ENCODE measurements at places on chromosomes 6 and 20. TPM values are rescaled to one million over a fixed set of nuclear protein-coding genes. Genes with fewer than 3 reads are reported as not detected.
A peak's percentile ranks its signal among the peaks of the same experiment; 100 is the strongest.

- no peak for DNase-seq
Observed at GRCh38 chr6:106184629-106185028, 98.5 kb downstream of the PRDM1 start.

- DNase-seq = no peak
Observed at GRCh38 chr20:8153281-8153908, 21.3 kb downstream of the PLCB1 start.

DNA sequence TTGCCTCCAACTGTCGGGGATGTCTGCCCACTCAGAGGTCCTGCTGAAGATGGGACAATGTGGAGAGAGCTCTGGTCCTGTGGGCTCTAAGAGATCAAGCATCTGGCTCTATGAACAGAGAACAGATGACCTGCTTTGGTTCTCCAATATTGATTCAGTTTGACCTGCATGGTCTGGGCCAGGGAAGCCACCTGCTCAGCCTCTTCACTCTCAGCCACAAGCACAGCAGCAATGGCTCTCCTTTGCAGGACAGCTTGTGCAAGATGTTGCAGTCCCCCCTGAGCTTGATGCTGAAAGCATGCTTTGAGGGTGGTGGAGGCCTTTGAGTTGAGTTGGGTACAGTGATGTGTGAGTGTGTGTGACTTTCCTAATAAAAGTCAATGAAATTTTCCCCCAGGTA lies 18.6 kb upstream of the MCM3 start:
- no peak for DNase-seq

DNA sequence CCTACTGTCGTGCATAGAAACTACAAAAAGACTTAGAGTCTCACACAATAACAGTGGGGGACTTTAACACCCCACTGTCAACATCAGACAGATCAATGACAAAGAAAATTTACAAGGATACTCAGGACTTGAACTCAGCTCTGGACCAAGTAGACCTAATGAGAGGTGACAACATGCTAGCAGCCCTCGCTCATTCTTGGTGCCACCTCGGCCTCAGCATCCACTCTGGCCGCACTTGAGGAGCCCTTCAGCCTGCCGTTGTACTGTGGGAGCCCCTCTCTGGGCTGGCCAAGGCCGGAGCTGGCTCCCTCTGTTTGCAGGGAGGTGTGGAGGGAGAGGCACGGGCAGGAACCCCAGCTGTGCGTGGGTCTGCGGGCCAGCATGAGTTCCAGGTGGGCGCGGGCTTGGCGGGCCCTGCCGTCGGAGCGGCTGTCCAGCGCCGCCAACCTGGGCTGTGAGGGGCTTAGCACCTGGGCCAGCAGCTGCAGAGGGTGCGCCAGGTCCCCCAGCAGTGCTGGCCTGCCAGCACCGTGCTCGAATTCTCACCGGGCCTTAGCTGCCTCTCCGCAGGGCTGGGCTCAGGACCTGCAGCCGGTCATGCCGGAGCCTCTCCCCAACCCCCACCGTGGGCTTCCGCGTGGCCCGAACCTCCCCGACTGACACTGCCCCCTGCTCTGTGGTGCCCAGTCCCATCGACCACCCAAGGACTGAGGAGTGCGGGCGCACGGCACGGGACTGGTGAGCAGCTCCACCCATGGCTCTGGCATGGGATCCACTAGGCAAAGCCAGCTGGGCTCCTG lies 205.6 kb downstream of the FRK start:
- DNase-seq = no peak

GRCh38 chr6:26445934-26446667 lies 5.8 kb downstream of the BTN3A3 start:
- DNase-seq = no peak

DNA sequence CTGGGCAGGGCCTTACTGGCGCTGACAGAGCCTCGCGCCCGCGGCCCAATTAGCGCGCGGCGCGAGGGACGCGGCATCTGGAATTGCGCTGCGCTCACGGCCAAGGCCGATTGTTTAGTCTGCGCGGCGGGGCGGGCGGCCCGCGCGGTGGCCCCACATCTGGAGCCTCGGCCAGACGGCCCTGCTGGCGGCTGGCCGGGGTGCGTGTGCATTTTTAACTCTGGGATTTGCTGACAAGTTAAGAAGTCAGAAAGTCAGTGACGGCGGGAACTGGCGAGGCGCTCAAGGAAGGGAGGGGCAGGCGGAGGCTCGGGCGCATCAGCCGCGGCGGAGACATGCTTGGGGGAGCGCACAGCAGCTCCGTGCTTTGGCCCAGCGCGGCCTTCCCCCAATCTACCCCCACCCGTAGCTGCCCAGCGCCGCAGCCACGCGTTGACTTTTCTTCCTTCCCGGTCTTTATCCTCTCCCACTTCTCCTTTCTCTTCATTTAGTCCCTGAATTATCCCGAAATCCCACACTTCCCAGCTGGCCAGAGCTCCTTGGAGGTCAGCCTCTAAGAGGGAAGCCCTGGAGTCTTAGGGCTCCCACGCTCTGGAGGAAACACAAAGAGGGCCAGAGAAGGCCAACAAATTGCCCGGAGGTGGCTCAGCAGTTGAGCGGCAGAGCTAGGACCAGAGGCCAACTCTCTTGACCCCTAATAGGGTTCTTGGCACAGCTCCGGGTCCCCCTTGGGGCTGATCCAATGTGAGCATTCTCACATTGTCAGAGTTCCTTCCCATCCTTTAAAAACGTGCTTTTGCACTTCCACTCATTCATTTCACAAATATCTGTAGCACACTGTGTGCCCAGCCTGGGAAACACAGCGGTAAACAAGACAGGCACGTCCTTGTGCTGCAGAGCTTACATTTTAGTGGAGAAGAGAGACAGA lies 40.8 kb upstream of the FOXP4 start:
- peak; percentile 27 for DNase-seq

DNA sequence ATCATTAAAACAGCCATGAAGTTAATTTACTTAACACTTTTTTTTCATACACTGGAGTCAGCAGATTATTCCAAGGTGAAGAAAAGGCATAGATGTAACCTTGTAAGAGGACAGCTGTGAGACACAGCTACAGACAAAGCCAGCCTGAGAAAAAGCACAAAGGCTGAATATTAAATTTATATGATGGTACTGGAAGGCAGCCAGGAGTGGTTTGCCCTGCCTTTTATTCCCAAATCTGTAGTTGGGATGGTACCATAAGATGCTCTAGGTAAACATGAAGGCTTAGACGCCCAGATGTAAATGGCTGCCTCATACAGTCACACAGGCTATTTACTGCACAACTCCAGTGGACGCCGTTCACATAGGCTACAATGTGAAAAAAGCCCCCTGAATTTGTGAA lies 42.1 kb upstream of the LOC128125822 start:
- DNase-seq = no peak

GRCh38 chr6:30616811-30617564 lies at the start of gene PPP1R10:
PPP1R10 (minus strand) TSS chr6:30617243; CDS start chr6:30609944, 7,299 bp downstream.
- DNase-seq = peak; percentile 96

GRCh38 chr20:24206995-24207394 lies 218.4 kb upstream of the GGTLC1 start:
- DNase-seq = no peak

DNA sequence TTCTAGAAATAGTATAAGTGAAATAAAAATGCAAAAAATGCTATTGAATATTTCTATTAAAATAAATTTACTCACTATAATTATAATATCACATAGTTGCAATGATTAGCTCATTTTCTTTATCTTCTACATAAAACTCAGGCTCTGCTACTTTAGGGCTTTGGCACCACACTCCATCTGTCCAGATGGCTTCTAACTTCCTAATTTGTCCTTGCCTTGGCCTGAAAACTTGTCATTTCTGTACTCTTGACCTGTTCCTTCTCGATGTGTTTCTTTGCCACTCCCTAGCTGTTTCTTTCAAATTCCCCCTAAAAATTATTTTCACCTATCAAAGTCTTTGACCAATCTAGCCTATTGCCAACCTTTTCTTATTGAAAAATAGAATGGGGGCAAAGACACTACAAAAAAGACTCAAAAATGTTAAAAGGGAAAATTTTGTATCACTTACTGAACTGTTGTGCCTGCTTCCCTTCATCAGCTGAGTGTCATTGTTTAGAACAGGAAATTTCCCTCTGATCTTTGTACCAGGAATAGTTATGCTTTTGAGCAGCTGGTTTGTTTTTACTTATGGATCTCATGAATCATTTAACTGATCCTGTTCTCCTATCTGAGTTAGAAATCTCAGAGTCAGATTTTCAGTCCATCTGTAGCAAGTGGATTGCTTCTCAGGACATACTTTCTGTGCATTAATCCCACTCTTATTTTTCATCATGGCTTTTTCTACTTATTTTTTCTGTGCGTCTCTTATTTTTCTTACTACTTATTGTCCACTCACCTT lies 279.2 kb upstream of the CNR1 start:
- no peak for DNase-seq

DNA sequence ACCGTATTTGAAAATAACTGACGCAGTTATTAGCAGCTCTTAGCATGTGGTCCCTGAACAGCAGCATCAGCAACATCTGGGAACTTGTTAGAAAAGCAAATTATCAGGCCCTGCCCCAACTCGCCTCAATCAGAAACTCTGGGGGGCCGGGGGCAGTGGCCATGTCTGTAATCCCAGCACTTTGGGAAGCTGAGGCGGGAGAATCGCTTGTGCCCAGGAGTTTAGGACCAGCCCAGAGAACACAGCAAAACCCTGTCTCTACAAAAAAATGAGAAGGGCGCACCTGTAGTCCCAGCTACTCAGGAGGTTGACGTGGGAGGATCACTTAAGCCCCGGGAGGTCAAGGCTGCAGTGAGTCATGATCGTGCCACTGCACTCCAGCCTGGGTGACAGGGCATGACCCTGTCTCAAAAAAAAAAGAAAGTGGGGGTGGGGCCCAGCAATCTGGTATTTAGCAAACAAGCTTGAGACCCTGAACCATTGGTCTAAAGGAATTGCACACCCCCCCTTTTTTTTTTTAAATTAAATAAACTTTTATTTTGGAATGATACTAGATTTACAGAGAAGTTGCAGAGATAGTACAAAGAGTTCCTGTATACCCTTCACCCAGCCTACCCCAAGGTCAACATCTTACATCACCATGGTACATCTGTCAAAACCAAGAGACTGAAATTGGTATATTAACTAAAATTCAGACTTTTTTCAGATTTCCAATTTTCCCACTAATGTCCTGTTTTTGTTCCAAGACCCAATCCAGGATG lies 6.7 kb downstream of the SRXN1 start:
- DNase-seq = no peak

- DNase-seq = no peak
Observed at GRCh38 chr6:155089746-155090145, 94.6 kb downstream of the TIAM2 start.

DNA sequence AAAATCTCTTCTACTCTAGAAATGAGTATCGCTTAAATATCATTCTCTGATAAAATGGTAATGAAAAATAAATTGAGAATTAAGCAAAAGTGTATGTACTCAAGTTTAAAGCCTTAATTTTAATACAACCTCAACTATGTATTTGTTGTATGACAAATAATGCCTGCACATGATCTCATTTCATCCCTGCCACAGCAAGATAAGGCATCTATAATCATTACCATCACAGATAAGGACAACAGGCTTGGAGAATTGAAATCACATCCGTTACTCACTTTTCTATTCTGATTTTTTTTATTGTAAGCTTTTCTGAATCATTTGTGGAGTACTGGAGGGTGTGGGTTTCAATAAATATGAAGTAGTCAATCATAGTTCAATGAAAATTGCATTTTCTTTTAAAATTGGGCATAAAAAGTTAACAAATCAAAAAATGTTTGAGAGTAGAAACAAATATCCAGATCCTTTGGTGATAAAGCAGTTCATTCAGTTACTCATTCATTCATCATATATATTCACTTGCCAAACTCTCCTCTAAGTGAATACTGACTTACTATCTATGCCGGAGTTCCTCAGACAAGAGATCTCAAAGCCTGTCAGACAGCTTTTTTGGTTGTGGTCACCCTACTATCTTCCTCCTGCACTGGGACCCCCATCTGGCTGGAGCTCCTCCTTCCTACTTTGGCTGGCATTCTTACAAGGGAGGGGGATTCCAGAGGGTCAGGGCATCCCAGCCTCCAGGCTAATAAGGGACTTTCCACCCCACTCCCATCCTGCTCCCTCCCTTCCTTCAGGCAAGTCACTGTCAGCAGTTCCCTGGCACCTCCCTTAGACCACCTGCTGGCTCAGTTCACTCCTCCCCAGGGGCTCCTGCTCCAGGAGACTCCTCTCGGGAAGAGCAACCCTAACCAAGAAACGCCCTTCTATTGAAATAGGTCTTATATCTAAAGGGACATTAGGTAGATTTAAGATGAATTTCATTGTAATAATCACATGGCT lies 118.6 kb downstream of the OGFRL1 start:
- DNase-seq = no peak

GRCh38 chr6:126696921-126697693 lies 357.2 kb downstream of the CENPW start:
- no peak for DNase-seq

DNA sequence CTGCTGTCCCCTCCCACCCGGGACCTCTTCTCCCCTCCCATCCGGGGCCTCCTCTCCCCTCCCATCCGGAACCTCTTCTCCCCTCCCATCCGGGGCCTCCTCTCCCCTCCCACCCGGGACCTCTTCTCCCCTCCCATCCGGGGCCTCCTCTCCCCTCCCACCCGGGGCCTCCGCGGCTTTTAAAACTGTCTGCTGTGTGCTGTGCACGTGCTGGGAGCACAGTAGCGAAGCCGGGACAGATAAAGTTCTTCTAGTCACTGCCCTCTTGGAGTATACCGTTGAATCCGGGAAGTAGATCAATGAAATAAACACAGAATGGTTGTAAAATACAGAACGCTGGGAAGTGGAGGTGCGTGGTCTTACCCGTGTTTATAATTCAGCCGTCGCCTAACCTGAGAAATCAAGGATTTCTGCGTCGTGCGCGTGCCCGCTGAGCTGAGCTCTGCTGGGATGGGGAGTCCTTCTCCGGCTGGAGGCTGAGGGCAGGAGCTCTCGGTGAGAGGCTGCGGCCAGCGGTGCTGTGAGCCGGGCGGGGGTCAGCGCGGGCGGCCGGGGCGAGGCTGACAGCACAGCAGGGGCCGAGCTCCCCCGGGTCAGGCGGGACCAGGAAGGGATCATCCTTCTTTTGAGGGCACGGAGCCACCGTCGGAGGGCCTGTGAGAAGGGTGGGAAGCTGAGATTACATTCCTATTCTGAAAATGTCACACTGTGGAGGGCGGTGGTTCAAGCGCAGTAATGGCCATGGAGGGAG lies 19.6 kb upstream of the KIF25 start:
- DNase-seq = no peak

DNA sequence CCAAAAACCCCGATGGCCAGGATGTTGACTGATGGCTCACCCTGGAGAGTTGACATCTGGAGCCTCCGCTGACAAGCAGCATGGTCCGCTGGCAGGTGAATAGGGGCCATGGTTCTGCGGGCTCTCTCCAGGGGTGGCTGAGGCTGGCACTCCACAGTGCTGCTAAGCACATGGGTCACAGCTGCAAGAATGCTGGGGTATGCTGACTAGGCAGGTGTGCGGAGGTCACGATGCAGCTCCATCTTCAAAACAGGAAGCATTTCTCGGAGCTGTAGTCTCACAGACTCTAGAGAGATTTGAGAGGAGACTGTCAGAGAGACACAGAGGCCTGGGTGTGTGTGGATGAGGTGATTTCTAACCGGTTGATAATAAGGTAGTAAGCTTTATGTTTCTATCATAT lies 341.6 kb downstream of the NRN1 start:
- DNase-seq = no peak

Gene CAGE1
- total RNA-seq = not detected

Gene TULP1
- total RNA-seq = not detected

Gene ID4
- total RNA-seq = 5.6 TPM

Gene FERMT1
- total RNA-seq = 0.62 TPM

Gene XRN2
- 76.4 TPM for total RNA-seq
